ENCODE measurements at places on chromosomes 1 and 21. TPM values are rescaled to one million over a fixed set of nuclear protein-coding genes. Genes with fewer than 3 reads are reported as not detected.

Gene OXCT2
- total RNA-seq: 4.9 TPM

Gene GPR61
- 0.11 TPM for total RNA-seq

DNA sequence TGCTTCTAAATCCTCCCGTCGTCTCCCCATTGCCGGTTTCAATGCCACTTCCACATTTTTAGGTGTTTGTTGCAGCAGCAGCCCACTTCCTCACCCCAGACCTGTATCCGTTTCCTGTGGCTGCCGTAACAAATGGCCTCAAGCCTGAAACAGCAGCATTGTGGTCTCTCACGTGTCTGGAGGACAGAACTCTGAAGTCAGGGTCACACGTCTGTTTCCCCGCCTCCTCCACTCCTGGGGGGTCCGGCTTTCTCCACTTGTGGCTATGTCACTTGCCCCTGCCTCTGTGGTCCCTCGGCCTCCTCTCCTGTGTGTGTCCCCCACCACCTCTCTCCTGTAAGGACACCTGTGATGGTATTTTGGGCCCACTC, 21.8 kb downstream of the TRPM2 start:
- DNase-seq: no peak

Gene UTP11
- 53.7 TPM for total RNA-seq

- no peak for DNase-seq
Measured at GRCh38 chr21:44947111-44947929, 7.5 kb downstream of the SLX9 start.

GRCh38 chr1:55448261-55448660, 233.1 kb upstream of the USP24 start:
- no peak for DNase-seq

Gene PRRX1
- 55.1 TPM for total RNA-seq

DNA sequence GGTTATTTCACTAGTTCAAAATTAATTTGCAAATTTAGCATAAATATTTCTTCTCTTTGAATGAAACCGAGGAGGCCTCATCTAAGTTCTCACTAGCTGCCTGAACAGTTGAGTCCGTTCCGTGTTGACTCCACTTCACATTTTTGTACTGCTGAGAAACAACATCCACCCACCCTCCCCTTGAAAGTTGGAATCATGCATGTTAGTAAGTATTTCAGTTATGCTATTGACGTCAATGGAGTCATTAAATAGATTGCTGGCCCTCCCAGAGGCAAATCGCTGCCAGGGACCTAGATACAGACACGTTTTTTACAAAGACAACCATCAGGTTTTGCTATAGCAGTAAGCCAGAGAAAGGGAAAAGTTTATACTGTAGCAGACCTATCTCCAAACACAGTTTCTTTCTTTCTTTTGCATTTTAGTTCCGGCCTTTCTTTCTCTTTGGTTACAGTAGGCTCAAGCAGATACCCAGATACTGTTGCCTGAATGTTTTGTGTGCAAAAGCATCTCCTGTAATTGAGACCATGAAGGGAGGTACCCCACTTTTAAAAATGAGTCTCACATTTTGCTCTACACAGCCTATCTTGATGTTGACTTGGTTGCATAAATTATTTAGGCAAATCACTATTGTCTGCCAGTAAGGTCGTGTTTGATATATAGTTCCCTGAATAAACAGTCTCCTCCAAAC, 262.6 kb upstream of the SGIP1 start:
- peak; percentile 95 for DNase-seq

Gene FLAD1
- 24.8 TPM for total RNA-seq

- no peak for DNase-seq
Measured at GRCh38 chr21:37757606-37758376, 158.5 kb downstream of the KCNJ6 start.

Measured in right atrium auricular region (tissue), 2 donors.